ENCODE measurements at places on chromosomes 13 and 19.

- peak; percentile 43 for DNase-seq
These were observed 19.8 kb upstream of the ATP11A start for GRCh38 chr13:112669881-112670499.

DNA sequence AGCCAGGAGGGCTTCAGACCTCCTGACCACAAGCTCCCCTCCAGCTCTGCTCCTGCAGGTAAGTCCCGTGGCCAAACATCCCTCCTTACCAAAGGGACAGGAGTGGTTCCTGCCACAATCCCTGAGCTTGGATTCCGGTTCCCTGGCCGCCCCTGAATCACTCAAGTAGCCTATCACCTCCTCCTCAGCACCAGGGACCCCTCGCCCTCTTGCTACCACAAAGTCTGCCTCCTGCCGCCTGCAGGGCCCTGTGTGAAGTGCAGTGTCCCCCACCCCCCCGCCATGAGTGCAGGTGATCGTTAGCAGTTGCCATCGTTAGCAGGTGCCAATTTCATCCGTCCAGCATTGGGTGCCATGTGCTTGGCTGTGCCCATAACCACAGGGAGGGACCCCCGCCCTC lies 40.8 kb upstream of the RANBP3 start:
- DNase-seq = peak; percentile 51

DNA sequence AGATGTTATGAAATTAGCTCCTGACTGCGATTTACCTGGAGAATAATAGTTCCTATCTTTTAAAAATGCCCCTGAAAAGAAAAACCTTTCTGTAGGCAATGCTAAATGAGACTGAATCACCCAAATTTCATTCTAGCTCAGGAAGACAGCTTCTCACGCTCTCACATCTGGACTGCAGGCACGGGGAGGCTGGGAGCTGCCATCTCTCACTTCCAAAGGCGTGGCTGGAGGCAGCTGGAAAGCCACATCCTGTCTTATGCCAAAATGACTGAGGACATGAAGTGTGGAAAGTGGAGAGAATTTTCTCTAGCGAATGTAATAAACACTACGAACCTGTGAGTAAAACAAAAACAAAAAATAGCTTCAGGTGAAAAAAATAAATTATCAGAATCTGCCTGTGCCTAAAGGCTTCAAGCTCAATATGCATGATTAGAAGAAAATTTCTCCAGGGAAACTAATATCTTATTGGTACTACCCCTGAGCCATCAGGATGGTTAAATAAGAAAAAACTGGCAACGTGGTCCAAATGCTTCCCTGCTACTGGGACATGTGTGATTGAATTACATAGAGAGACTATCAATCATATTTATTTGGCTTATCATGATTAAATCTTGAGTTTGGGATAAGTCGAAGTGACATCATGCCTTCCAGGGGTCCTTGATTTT lies 58.1 kb upstream of the UBL3 start:
- no peak for DNase-seq

DNA sequence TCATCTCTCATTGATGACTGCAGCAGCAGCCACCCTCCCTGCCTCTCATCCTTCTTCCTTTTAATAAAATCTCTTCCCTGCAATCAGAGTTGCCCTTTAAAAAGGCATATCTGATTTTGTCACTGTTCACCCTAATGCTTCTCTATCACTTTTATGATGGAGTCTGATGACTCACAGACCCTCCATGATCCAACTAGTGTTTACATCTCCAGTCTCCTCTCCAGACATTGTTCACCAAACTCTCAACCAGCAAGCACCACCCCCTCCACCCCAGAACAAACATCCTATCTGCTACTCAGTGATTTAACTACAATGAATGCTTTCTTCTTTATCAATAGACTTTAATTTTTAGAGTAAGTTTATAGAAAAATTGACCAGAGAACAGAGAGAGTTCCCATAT lies 59.5 kb downstream of the TNFSF11 start:
- no peak for DNase-seq

DNA sequence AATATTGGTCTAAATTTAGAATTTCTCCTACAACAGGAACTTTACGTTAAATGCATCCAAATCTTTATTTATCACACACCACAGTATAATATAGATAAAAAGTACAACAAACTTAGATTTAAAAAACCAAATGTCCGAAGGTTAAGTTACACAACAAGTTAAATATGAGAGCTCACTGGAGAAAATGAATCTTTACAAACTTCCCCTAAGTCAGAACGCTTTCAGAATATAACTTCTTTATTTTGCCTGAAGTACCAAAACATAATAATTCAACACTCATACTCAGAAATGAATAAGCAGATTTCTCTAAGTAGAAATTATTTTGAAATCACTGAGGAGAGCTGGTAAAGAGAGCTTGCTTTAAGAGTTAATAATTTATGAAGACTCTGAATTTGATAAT lies 33.8 kb downstream of the TSC22D1 start:
- DNase-seq = no peak

DNA sequence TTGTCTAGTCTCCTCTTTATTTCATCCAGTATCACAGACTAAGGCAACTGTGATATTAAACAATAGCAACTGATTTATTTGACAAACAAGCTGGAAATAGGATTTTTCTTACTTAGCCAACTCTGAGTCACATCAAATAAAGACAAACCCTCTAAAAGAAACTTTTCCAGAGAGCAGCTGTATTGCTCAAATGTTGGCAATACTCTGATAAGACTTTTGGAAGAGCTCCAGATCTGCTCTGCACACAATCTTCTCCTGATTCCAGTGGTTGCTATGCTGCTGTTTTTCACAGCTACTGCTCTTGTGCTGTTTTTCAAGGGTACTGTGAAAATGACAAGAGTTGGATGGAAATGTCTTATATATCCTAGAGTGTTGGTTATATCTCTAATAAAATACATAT lies 1479.2 kb downstream of the SLITRK5 start:
- no peak for DNase-seq

DNA sequence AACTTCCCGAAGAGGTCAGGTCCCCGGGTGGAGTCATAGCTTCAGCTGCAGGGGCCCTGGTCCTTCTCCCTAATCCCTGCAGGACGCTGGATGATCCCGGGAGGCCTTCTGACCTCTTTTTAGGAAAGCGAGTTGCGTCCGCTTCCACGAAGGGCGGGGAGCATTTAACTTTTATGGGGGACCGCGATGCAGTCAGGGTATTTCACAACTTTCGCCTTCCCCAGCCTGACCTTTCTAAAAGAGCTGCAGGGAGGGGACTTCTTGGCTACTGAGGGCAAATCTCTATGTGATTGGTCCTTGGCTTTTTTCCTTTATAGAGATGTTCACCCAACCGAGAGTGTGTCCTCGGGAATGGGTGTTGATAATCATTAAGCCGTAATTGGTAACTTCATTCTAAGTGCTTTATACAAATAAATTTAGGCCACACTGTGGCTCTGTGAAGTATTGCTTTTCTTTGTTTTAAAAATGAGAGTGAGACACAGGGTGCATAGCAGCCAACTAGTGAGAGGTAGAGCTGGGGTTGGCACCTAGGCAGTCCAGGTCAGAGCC lies 778 bp downstream of the ZNF230 start:
- DNase-seq = peak; percentile 57

GRCh38 chr19:51511353-51511752 lies 9.8 kb upstream of the SIGLEC12 start:
- no peak for DNase-seq

GRCh38 chr13:101747039-101747438 lies 294.6 kb downstream of the ITGBL1 start:
- no peak for DNase-seq

GRCh38 chr13:50842990-50843256 lies 569 bp downstream of the DLEU7 start:
- DNase-seq = no peak

GRCh38 chr13:107846642-107847041 lies 368.7 kb downstream of the LIG4 start:
- DNase-seq = no peak

GRCh38 chr13:58500938-58501337 lies 869.4 kb downstream of the PCDH17 start:
- DNase-seq = no peak

GRCh38 chr13:73162912-73163911 lies 104.4 kb downstream of the KLF5 start:
- DNase-seq = no peak

DNA sequence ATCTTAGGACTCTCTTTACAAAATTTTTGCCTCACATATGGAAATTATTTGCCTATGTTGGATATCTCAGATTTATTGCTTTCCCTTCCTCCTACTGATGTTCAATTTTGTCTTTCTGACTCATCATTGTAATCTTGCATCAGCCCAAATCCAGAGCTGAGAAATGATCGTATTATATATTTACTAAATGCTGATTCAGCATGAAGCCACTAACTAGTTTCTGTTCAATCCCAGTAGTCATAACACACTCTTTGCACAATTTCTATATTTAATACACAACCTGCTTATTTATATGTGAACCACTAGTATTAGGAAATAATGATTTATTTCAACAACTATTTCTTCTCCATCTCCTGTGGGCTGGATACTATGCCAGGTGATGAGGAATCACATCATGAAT lies 161.1 kb upstream of the PCDH17 start:
- DNase-seq = no peak

DNA sequence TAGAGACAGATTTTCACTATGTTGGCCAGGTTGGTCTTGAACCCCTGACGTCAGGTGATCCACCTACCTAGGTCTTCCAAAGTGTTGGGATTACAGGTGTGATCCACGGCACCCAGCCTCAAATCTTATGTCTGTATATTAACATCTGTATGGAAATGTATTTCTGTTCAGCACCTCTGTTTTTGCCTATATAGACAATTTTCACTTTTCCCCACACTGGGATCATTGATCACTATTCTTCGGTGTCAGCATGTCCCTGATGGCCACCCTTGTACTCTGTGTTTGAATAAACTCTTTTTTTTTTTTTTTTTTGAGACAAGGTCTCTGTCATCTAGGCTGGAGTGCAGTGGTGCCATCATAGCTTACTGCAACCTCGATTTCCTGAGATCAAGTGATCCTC lies 3.2 kb upstream of the ZNF627 start:
- DNase-seq = no peak

DNA sequence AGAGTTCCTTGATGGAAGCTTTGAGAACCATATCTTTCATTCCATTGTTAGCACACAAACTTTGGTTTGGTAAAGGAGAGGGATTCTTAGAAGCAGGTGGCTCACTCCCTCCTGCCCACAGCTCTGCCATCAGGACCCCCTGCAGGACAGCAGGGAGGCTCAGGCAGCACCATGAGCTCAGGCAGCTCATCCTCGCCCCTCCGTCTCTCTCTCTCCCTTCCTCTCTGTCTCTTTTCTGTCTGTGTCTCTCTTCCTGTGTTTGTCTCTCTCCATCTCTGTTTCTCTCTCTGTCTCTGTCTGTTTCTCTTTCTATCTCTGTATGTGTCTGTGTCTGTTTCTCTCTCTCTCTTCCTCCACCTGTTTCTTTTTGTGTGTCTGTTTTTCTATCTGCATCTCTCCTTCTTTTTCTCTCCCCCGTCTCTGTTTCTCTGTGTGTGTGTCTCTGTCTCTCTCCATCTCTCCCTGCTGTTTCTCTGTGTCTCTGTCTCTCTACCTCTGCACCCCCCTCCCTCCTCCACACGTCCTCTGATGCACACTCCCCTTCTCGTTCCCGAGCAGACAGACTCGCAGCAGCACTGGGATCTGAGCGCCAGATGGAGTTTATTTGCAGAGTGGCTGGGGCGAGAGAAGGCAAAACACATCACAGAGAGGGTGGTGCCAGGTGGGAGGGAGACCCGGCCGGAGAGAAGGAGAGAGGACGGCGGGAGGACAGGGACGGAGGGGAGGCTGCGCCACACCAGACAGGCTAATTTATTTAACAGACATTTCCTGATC lies 8.7 kb downstream of the SBK2 start:
- no peak for DNase-seq

GRCh38 chr19:39709026-39709872 lies 5.0 kb downstream of the LGALS14 start:
- no peak for DNase-seq

DNA sequence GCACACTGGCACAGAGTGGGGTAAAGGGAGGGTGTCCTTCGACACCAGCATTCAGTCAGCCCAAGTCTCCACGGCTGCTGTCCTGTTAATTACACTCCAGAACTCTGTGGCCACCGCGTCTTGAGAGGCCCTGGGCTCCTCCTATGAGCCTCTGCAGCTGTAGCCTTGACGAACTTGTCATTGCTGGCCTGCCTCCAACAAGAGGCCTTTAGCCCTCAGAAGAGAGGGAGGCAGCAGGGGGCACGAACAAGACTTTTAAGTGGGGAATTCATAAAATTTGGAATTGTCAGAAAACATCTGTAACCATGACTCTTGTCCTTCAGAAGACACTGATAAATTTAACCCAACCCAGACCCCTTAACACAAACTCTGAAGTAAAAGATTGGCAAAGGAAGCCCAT lies 241.9 kb downstream of the UQCRFS1 start:
- DNase-seq = no peak

GRCh38 chr19:41206926-41207750 lies 11.9 kb upstream of the AXL start:
- peak; percentile 67 for DNase-seq

Measured in upper lobe of right lung (tissue), 1 donor.